ENCODE measurements at places on chromosomes 16 and 17.

- DNase-seq, result no peak
Measured at GRCh38 chr16:66325717-66326376, 40.6 kb upstream of the CDH5 start.

- no peak for DNase-seq
Measured at GRCh38 chr17:8359769-8360168, 16.7 kb downstream of the KRABD2 start.

- DNase-seq, result no peak
Measured at GRCh38 chr17:2271985-2272702, 31.4 kb downstream of the SMG6 start.

- no peak for DNase-seq
Measured at GRCh38 chr16:15865742-15866141, 8.9 kb upstream of the MYH11 start.

- DNase-seq, result no peak
Measured at GRCh38 chr17:499951-500461, 147.4 kb upstream of the RPH3AL start.

DNA sequence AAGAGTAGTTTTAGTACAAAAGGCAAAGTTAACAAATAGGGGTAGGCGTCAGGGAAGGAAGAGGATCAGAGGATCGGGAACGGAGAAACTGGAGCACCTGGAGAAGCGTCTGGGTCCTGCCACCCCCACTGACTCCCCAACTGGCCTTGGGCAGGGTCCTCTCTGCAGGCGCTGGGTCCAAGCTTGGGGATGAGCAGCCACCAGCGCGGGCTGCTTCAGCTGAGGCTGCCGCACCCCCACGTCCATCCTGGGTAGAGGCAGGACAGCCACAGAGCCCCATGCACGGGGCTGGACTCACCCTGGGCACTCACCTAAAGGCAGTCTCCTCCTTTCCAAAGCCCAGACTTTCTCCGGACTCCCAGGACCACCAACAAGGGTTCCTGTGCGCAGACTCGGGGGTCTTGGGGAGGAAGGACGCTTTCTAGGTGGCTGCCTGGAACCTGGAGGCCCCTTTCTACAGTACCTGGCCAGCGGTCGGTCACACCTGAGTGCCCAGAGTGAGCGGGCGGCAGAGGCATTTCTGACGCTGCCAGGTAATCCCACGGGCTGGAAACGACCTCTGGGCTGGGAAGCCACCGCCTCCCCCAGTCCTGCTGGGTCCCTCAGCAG, 1.1 kb downstream of the HS3ST6 start:
- no peak for DNase-seq

- DNase-seq, result no peak
Measured at GRCh38 chr17:49327835-49328784, 33.9 kb downstream of the ZNF652 start.

GRCh38 chr16:23521037-23521743, 10.9 kb upstream of the GGA2 start:
- DNase-seq, result no peak

GRCh38 chr17:65876985-65877384, 314.9 kb downstream of the CEP112 start:
- no peak for DNase-seq

- DNase-seq, result no peak
Measured at GRCh38 chr17:47820033-47820789, 1.4 kb downstream of the OSBPL7 start.

- no peak for DNase-seq
Measured at GRCh38 chr16:13923703-13924298, 3.8 kb downstream of the ERCC4 start.

DNA sequence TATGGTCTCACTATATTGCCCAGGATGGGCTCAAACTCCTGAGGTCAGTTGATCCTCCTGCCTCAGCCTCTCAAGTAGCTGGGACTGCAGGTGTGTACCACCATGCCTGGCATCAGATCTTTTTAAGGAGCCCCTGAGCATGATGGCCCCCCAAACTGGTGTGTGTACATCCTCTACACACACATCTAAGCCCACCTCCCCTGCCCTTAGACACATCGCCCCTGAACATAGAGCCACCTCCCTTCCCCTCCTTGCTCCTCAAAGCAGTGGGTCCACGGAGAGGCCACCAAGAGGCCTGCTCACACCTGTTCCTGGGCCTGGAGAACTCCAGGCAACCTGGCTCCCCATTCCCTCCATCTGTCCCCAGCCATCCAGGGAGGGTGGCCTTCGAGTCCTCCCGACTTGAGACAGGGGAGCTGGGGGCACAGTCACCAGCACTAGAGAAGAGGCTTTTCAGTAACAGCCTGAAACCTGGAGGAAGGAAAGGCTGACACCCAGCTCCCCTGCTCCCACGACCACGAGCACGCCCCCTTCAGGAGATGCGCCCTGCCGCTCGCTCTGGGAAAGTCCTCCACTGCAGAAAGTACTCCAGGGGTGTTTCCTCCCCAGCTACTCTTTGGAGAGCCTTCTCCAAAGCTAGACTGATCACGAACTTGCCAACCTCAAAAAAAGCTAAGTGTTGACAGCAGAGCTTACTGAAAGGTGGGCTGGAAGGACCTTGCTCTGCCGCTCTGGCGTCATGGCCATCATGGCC, 12.6 kb upstream of the PRR29 start:
- DNase-seq, result no peak

GRCh38 chr16:58107709-58108108, 21.5 kb downstream of the CFAP20 start:
- no peak for DNase-seq

- DNase-seq, result no peak
Measured at GRCh38 chr17:58338454-58338840, 9.9 kb upstream of the TSPOAP1 start.

DNA sequence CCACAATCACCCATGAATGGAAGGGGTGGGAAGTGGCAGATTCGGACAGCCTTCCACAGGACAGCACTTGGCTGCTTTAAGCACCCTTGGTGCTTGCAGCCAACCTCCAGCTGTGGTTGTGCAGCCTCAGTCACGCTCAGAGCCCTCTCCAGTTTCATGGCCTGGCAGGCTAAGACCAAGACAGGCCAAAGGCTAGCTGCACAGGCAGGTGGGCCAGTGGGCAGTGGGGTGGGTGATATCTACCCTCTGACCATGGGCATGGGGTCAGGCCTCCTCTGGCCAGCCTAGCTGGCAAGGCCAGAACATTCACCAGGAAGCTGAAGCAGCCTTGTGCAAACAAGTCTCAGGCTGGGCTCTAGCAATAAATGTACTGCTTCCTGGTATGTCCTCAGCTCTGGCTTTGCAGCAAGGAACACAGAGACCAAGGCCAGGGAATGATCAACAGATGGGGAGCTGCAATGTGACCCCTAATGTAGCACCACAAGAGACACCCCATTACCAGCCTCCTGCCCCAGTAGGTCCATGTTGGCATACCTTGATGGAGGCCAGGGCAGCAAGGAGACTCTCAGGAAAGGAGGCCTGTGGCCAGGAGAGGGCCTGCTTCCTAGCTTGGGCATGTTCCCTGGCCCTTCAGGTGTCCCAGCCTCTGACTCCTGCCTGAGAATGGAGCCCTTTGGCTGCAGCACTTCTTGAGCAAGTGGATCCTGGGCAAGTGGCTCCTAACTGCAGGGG, 20.9 kb downstream of the HSD11B2 start:
- DNase-seq, result no peak

- no peak for DNase-seq
Measured at GRCh38 chr16:48536614-48537200, 73.3 kb downstream of the N4BP1 start.

GRCh38 chr17:62882284-62882683, 74.2 kb upstream of the MARCHF10 start:
- DNase-seq, result no peak

DNA sequence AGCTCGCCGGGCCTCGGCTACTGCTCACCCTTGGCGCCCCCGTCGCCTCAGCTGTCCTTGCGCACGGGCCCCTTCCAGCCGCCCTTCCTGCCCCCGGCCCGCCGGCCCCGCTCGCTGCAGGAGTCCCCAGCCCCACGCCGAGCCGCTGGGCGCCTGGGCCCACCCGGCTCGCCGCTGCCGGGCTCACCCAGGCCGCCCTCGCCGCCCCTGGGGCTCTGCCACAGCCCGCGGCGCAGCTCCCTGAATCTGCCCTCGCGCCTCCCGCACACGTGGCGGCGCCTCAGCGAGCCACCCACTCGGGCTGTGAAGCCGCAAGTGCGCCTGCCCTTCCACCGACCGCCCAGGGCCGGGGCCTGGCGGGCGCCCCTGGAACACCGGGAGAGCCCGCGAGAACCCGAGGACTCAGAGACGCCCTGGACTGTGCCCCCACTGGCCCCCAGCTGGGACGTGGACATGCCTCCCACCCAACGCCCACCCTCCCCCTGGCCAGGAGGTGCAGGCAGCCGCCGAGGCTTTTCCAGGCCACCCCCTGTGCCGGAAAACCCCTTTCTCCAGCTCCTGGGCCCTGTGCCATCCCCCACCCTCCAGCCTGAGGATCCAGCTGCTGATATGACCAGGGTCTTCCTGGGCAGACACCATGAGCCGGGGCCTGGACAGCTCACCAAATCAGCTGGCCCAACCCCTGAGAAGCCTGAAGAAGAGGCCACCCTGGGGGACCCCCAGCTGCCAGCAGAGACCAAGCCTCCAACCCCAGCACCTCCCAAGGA, 12.8 kb downstream of the MYO15A start:
- no peak for DNase-seq

DNA sequence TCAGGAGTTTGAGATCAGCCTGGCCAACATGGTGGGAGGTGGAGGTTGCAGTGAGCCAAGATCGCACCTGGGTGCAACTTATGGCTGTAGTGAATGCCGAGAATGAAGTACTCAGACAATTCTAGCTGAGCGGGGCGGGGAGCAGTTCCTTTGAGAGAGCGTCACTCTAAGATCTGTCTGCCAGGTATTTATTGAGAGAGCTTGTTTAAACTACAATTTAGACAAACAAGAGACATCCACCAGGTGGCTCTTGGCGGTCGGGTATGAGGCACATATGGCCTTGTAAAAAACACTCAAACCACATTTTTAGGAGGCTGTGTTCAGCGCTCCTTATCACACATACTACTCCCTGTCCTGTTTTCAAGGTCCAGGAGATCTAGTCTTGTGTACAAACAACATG, 40.6 kb upstream of the CDH1 start:
- DNase-seq, result no peak

- no peak for DNase-seq
Measured at GRCh38 chr16:85446951-85447692, 166.0 kb upstream of the GSE1 start.

DNA sequence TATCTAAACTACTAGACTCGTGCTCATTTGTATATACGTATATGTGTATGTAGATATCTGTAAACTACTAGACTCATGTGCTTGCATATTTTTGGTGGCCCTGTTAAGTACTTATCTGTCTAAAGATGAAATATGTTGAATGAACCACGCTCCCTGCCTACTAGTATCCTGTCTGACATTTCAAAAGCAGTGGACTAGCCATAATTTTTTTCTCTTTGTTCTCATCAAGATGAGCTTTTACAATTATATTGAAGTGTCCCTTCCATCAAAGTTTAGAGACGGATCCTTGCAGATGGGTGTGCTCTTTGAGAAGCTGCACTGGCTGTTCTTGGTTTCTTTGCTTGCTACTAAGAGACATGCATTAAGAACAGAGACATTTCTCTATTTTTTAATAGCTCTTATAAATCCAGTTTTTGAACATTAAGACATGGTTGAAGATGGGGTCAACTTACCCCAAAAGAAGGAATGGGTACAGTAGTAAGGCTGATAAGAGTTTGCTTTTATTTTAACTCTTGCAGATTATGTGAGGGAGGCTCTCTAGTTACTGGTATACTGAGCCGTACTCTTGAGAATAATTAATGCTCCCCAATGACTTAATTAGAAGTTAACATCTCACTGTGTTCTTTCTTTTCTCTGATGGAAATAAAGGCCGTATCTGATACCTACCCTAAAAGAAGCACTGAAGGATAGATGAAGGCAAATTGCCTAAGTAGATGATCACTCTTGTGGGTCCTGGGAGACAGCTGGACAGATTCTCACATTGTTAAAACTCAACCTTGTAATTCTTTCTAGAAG, 3.4 kb downstream of the CNTNAP4 start:
- DNase-seq, result no peak

GRCh38 chr16:86971251-86971650, 345.9 kb downstream of the C16orf95 start:
- no peak for DNase-seq

DNA sequence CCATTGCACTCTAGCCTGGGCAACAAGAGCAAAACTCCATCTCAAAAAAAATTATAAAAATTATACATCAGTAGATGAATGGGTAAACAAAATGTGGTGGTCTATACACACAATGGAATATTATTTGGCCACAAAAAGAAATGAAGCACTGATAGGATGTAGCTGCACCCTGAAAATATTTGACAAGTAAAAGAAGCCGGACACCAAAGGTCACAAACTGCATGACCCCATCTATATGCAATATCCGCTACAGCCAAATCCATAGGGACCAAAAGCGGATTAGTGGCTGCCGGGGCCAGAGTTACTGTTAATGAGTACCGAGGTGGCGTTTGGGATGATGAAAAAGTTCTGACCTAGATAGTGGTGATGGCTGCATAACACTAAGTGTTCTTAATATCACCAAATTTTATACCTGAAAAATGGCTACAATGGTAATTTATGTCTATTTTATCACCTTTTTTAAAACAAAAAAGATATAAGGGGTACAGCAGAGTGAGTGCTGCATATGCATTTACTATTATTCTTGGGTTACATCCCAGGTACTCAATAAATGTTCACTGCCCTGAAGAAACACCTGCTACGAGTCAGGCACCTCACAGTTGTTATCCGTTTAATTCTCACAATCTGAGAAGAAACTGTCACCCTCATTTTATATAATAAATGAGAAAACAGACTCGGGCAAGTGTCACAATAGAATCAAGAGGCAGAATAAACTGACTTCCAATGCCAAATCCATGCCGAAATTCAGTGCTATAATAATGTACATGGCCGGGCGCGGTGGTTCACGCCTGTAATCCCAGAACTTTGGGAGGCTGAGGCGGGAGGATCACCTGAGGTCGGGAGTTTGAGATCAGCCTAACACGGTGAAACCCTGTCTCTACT, 807 bp upstream of the HBQ1 start:
- DNase-seq, result no peak

DNA sequence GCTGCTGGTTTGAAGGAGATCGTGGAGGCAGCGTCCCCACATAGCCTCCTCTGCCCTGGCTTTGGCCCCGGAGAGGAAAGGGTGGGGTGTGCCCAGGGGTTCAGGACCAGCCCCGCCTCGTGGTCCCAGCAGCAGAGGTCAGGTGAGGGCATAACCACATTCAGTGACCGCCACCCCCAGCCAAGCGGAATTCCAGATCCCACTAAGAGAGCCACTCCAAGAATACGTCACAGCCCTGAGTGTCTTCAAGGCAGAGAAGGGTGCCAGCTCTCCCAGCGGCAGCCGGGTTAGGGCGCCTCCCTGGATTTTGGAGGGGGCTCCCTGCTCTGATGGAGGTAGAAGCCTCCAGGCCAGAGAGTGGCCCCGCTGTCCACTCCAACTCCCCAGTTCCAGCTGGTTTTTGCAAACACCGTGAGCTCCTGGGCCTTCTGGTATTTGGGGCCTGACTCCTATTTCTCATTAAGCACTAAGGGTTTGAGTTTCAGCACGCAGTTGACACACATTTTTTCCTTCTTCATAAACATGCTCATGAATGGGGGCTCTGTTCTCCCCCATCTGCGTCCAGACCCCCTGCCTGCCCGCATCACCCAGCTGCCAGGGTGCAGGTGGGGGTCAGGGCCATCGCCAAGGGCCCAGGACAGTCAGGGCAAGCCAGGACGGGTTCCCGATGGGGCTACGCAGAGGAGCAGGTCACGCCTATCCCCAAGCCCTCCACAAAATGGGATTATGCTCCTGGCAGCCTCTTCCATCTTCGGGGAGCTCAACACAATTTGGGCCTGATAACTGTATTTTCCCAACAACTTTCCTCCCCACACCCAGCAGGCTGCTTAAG, 98.4 kb upstream of the PLCG2 start:
- no peak for DNase-seq

All from stimulated activated CD8-positive, alpha-beta memory T cell treated with anti-CD3 and anti-CD28 coated beads, Interleukin-2, amount 100 ng/mL, for 48 hours (primary cell).